ENCODE measurements at places on chromosomes 4 and X.

DNA sequence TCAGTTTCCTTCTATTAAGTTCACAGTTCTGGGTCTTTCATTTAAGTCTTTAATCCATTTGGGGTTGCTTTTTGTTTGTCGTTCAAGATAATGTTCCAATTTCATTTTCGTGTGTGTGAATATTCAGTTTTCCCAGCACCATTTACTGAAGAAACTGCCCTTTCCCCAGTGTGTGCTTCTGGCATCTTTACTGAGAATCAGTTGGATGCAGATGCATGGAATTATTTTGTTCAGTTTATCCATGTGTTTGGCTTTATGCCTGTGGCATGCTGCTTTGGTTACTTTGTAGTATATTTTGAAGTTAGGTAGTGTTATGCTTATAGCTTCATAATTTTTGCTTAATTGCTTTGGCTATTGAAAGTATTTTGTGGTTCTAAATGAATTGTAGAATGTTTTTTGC lies 163.8 kb upstream of the HDX start:
- DNase-seq = no peak

GRCh38 chr4:97349468-97350186 lies 793.6 kb downstream of the STPG2 start:
- DNase-seq = no peak

- no peak for DNase-seq
Observed at GRCh38 chr4:70313736-70314135, 21.0 kb upstream of the CABS1 start.

- DNase-seq = peak; percentile 3
Observed at GRCh38 chrX:54785901-54786300, 12.2 kb downstream of the ITIH6 start.

DNA sequence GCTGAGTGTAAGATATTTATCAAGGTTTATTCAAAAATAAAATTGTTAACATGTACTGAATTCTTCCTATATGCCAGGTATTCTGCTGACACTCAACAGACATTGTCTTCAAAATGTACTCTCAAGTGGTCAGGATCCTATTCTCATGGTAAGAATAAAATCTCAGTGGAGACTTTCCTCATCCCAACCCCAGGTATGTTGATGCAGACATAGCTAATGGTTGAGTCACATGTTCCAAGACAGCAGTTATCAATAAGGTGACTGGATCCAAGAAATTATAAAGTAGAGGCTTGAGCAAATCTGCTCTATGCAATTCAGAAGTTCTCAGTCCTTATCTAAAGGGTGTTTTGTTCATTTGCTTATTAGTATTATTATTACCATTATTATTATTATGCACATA lies 115.2 kb upstream of the GABRA2 start:
- peak; percentile 46 for DNase-seq

GRCh38 chrX:74853255-74853654 lies 72.0 kb downstream of the NEXMIF start:
- DNase-seq = no peak

DNA sequence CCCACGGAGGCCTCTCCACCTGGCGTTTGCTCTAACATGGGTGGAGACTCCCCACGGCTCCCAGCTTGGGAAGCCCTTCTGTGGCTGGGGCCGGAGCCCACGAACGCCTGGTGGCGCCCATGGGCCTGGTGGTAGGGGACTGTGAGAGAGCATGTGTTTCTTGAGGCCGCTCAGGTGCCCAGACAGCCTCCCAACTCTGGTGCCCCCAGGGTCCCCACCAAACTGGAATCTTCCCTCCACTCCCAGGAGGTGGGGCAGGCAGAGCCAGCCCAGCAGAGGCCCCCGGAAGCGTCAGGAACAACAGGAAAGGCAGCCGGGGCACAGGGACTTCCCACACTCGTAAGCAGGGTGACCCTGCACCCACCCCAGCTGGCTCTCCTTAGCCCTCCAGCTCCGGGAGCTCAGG lies 33.3 kb upstream of the FGFR3 start:
- no peak for DNase-seq

DNA sequence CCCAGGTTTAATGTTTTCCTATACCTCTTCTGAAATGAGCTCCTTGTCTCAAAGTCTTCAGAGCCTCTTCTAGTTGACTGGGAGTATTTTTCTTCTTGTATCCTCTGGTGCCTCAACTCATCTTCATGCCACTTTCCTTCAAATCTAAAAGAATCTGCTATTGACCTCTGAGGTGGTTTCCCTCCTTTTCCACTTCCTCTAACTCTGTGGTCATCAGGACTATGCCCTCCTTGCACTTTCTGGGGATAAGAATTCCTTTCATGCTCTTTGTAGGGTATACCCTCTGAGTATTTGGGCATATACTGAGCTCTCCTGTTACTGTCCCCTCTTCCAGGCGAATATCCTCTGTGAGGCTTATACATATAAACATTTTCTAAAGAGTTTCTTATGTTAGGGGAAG lies 24.8 kb downstream of the BCLAF3 start:
- no peak for DNase-seq

- DNase-seq = no peak
Observed at GRCh38 chr4:88075336-88075735, 67.9 kb downstream of the PKD2 start.

GRCh38 chr4:38563707-38564495 lies 100.1 kb upstream of the KLF3 start:
- DNase-seq = peak; percentile 8

- DNase-seq = no peak
Observed at GRCh38 chrX:116526010-116526409, 63.2 kb upstream of the CT83 start.

- DNase-seq = no peak
Observed at GRCh38 chrX:46712764-46713163, 46.2 kb downstream of the SLC9A7 start.

DNA sequence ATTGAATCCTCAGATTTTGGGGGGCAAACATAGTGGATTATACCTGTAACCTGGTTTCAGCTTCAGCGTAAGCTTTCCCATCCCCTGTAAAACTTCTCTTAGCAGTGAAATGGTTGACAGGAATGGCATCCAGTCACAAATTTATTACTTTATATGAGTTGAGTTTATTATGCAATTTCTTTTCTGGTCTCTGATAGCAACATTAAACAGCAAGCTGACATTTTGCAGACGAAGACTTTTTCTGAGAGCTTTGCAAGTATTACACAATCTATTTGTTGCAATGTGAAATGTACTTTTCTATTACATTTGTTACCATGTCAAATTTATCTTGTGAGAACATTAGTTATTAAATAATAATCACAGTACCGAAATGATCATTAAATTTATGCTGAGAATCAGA lies 60.6 kb downstream of the GSPT2 start:
- DNase-seq = no peak

- DNase-seq = peak; percentile 97
Observed at GRCh38 chr4:158094413-158095134, 78.3 kb downstream of the GASK1B start.

DNA sequence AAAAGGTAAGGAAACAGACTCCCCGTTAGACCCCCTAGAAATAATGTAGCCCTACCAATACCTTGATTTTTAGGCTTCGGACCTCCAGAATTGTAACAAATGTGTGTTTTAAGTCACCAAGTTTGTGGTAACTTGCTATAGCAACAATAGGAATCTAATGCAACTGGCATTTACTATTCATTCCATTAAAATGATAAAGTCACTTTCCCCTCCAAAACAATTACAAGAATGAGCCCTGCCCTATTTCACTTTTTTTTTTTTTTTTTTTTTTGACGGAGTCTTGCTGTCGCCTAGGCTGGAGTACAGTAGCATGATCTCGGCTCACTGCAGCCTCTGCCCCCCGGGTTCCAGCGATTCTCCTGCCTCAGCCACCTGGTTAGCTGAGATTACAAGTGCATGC lies 3.5 kb upstream of the DDX60L start:
- no peak for DNase-seq

DNA sequence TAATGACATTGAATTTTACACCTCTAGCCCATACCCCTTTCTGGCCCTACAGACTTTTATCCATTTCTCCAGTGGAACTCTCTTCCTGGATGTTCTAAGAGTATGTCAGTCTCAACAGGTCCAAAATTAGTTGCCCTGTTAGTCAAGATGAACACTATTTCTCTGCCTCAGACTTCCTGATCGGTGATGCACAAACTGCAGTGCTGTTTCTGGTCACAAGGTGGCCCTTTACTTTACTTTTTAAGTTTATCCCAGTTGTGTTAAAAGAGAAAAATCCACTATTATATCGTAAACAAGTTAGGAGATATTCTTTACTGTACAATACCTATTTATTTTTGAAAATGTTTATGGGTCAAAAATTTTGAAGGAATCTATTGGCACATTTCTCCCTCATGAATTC lies 13.1 kb downstream of the TCEAL7 start:
- peak; percentile 54 for DNase-seq

- no peak for DNase-seq
Observed at GRCh38 chr4:1171311-1172227, 814 bp downstream of the SPON2 start.

DNA sequence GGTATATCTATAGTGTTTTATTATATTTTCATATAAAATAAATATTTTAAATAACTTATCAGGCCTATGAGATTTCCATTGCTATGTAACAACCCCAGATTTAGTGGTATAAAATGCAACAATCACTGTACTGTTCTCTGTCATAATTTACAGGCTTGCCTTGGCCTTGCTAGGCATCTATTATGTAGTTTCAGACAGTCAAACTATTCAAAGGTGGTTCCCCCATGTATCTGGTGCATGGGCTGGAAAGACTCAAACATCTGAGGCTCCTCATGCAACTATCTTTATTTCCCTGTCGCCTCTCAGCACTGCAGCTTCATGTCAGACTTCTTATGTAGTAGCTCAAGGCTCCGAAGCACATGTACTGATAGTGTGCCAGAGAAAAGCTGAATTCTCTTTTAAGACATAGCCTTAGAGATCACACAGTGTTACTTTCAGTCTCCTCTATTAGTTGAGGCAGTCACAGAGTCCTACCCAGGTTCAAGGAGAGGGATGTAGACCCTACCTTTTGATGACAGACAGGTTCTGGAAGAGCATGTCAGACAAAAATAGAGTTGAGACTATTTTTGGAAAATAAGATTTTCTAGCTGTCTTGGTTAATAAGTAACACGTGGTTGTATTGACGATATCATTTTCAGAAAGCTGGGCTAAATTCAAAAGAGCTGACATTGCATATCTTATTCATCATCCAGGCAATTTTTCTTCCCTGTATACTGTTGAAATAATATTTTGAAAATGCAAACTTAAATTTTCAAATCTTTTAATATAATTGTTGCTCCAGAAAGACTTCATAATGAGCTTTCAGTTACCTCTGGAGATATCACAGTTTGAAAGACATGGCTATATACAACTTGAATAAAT lies 19.4 kb downstream of the MTTP start:
- no peak for DNase-seq

- DNase-seq = peak; percentile 30
Observed at GRCh38 chr4:26022346-26023202, 108.6 kb downstream of the SMIM20 start.
